Foreskin keratinocyte (primary cell): ENCODE measurements at places on chromosomes 11 and 22.

GRCh38 chr22:33875316-33875715 lies 45.0 kb downstream of the LARGE1 start:
- DNase-seq, result no peak

DNA sequence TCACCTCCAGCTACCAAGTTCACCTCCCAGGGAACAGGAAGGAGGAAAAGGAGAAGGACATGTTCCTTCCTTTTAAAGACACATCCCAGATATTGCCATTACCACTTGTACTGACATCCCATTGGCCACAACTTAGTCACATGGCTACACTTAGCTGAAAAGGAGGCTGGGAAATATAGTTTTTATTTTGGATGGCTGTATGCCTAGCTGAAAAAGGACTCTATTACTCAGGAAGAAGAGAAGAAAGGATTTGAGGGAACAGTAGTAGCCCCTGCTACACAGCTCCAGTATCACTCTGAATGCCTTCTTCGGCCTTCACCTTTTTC lies 2.1 kb upstream of the APOA5 start:
- no peak for DNase-seq

DNA sequence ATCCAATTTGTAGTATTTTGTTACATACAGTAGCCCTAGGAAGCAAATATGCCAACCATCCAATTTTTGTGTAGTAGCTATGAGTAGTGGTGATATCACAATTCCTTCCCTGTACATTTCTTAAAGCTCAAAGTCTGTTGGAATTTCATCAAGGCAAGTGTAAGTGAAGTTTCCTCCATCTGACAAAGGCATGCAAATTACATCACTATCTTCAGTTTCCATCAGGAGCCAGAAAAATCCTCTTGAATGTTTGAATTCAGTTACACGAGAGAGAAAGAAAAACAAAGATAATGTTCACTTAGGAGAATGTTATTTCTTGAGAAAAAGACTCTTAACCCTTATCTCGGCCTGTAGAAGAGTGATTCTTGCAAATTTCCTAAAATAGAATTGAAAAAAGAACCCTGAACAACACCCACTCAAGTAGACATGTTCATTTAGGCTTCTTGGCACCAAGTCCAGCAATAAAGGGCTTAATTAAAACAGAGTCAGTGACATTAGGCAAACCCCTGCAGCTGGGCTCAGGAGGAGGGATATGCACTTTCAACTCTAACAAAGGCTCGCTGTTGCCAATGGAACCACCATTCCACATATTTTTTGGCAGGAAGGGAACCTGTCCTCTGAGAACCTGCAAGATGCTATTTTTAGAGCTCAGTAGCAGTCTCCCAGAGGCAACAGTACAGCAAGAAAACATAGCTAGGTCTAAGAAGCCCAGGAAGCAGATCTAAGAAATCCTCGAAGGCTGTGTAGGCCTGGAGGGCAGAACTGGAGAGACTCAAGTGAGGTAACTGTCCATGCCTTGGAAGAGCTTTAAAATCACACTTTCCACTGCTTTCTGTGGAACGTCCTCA lies 144.6 kb downstream of the CCDC81 start:
- DNase-seq, result peak; percentile 49

GRCh38 chr22:45548991-45549761 lies 46.5 kb downstream of the FBLN1 start:
- peak; percentile 85 for DNase-seq

GRCh38 chr11:74574563-74574962 lies 17.8 kb upstream of the POLD3 start:
- no peak for DNase-seq
